Dorsolateral prefrontal cortex (tissue), 122 donors: ENCODE measurements at places on chromosomes 5 and 9. TPM values are rescaled to one million over a fixed set of nuclear protein-coding genes. Genes with fewer than 3 reads are reported as not detected.

Gene CD274
- 2.8 TPM for total RNA-seq

Gene TRIM36
- total RNA-seq: 29.5 TPM

DNA sequence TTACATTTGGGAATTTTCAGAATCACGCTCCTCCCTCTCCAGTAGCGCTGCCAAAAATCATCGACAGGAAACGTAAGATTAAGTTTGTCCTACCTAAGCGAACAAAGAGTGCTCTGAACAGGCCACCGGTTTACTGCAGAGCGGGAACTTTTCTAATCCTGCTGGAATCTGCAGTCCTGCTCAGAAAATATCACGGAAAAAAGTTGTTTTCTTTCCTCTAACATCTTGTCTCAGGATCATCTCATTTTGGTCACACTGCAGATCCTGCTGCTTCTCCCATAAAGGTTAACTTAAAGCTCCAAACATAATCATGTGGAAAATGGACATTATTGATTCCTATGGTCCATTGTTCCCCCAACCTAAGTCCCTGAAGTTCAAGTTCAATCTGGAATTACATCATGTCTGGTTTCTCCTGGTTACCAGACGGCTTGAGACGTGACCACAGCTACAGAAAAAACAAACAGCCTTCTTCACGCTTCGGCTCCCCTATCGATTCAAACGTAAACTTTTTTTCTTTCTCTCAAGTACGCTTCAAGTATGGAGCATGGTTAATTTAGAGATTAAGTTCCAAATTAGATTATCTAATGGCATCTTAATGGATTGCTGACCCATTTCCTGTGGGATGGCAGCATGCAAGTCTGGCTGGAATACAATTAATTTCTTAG is 217.6 kb downstream of the NFIB start:
- DNase-seq: no peak

DNA sequence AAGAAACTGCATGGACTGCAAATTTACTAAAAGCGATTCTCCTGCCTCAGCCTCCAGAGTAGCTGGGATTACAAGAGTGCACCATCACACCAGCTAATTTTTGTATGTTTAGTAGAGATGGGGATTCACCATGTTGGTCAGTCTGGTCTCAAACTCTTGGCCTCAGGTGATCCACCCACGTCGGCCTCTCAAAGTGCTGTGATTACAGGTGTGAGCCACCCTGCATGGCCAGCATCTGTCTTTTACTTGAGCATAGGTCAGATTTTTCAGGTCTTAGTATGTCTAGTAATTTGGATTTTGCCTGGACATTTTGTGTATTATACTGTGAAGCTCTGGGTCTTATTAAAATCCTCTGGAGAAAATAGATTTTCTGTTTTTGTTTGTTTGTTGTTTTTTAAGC is 277.8 kb upstream of the VLDLR start:
- DNase-seq: no peak
